IMR-90 (cell line): ENCODE measurements at places on chromosomes 2 and 18. TPM values are rescaled to one million over a fixed set of nuclear protein-coding genes. Genes with fewer than 3 reads are reported as not detected.
A peak's percentile ranks its signal among the peaks of the same experiment; 100 is the strongest.

The CABLES1 gene
- polyA plus RNA-seq: 4.4 and 4.7 TPM in 2 replicates

The RAX gene
- not detected in 2 replicates for polyA plus RNA-seq

The LCT gene
- not detected in 2 replicates for polyA plus RNA-seq

The GEN1 gene
- 4.4 and 8.3 TPM in 2 replicates for polyA plus RNA-seq

- peak; percentile 35 for DNase-seq
These were observed 89.2 kb downstream of the ZBTB7C start for GRCh38 chr18:48319801-48320638.

GRCh38 chr2:54820558-54820957 lies 97.1 kb downstream of the EML6 start:
- no peak for DNase-seq

- DNase-seq: peak; percentile 94
These were observed 217.7 kb downstream of the LRRTM1 start for GRCh38 chr2:80086831-80087230.

GRCh38 chr18:79011300-79011870 lies 31.8 kb downstream of the SALL3 start:
- DNase-seq: no peak

DNA sequence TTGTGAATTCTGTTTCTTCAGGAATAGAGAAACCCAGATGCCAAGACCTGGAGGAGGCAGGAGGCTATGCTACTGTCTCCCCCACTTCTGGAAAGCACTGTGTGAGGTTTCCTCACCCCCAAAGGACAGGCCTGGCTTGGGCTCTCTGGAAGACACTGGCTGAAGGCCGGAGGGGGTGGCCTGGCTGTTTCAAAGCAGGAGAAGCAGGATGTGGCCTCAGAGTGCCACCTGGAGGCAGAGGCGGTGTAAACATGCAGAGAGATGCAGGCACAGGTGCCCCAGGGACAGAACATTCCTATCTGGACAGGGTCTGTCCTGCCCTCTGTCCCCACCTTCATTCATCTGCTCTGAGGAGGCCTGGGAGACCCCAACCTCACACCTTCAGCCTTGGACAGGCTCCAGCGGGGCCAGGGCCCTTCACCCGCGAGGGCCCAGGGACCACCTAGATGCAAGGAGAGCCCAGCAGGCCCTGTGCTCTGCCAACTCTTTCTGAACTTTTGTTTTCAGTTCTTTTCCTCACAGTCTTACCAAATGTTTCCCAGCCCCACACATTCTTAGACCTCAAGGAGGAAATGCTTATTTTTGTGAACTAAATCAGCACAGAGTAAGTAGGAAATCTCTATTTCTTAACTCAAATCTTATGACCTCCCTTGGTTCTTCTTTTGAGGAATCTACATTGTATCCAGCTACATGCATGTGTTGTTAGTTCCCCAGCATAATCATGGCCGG lies 79.2 kb downstream of the LONRF2 start:
- DNase-seq: peak; percentile 70

GRCh38 chr2:135030826-135031225 lies 16.4 kb downstream of the MAP3K19 start:
- peak; percentile 65 for DNase-seq

DNA sequence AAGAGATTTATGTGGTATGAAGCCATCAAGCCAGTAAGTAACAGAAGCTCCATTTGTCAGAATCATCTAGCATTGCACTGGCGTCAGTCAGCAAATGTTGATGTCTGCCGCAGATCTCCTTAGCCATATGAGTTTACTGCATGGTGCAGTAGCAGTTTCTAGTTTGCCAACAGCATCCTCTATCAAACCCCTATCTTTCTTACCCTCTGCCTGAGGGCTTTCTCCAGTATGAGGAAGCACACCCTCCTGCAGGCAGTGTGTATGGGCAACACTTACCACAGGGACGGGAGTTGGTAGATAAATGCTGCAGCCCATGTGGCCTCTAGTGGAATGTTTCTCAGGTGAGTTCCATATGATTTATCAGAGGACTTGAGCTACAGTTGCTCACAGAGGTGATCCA lies 63.7 kb downstream of the EFEMP1 start:
- DNase-seq: no peak

GRCh38 chr18:58258692-58259342 lies 214.8 kb downstream of the NEDD4L start:
- DNase-seq: no peak

- no peak for DNase-seq
These were observed 39.2 kb downstream of the GNAL start for GRCh38 chr18:11728249-11728648.

DNA sequence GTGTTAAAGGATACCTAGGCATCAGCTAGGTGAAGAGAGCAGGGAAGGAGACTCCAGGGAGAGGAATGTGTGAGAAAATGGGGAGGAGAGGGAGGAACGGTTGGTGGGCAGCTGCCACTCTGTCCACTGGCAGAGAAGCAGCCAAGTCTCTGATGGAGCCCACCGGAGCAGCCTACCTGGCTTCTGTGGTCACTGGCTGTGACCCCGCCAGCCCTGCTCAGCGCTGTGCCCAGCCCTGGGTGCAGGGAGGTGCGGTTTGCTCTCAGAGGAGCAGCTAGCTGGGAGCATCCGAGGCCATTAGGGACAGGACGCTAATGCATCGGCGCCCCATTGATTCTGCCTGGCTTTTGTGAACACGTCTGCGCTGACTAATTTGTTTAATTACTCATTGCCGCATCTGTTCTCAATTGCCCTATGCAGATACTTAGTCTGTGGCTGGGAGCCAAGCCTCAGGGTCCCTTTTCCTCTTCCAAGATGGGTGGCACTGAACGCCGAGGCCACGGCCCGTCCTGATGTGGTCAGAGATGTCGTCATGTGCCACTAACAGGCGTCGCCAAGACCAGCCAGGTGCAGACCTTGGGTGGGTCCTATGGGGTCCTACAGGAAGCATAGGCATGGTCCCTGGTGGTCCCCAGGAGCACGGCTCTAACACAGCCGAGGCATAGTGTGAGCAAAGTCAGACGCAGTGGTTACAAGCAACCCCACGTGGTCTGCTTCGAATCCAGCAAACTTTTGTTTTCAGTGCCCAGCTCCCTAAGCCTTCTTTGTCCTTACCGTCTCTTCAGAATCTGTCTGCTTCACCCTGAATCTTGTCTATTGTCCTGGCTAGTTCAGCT lies 82.0 kb downstream of the RRM2 start:
- no peak for DNase-seq

DNA sequence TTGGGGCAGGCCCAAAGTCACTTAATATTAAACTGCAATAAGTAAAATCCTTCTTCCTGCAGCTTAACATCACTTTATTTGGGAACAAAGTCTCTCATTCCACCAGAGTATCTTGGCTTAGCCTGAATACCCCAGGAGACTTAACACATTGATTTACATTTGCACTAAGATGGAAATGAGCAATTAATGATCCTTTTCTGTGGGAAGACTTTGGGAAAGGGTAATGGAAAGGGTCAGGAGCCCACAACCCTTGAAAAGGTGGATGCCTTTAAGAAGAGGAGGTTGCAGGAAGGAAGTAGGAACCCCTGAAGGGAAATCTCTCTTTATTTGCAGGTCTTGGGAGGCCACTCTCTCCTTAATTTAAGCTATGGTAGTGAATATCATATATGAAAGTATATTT lies 28.0 kb upstream of the BARD1 start:
- DNase-seq: no peak

GRCh38 chr2:45173513-45173912 lies 164.3 kb upstream of the SIX2 start:
- peak; percentile 93 for DNase-seq

DNA sequence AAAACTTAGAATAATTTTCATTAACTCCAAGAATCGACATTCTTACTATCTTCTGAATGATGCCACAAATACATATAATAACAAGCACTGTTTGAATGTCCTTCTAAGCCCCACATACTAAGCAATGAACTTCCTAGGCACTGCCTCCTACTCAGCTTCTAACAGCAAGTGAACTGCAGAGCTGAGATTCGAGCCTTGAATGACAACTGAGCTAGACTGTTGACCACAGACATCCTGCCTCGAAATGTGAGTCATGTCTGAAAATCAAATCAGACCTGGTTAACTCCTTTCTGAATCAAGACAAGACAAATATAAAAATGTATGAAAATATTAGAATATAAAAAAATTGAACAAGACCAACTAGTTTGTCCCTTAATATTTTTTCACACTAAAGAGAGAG lies 108.1 kb downstream of the MYT1L start:
- DNase-seq: no peak

GRCh38 chr18:57755473-57756067 lies 47.5 kb downstream of the ATP8B1 start:
- DNase-seq: no peak

GRCh38 chr2:76546207-76546606 lies 835.5 kb upstream of the GCFC2 start:
- DNase-seq: no peak

DNA sequence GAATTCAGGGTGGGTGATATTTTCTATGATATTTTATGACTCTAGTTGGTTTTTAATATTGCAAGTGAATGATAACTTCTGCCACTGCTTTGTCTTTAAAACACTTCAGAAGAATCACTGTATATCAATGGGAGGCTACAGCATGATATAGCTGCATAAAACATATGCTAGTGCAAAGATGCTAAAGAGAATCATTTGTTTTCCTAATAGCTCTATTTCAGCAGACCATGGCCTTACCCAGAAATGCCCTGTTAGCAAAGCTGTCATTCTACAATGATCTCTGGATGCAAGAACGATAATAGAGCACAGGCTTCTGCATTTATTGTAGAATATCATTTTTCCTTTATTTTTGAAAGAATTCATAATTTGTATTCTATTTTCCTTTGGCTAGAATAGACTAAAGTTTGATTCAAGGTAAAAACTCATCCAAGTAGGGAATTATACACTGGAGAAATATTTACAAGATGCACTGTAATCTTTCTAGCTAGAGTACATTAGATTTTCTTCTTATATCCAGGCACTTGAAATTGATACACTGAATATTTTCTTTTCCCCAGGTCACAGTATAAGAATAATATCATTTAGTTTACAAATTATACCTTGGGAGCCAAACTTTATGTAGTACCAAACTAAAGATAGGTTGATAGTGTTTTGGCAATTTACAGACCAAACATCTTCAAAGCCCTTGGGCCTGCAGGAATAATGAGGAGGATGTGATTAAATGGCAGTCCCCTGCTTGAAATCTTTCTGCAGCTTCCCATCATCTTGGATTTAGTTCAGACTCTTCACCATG lies 252.6 kb upstream of the LINC00305 start:
- no peak for DNase-seq

- DNase-seq: peak; percentile 10
These were observed 15.0 kb downstream of the ELAC1 start for GRCh38 chr18:50982802-50983179.

DNA sequence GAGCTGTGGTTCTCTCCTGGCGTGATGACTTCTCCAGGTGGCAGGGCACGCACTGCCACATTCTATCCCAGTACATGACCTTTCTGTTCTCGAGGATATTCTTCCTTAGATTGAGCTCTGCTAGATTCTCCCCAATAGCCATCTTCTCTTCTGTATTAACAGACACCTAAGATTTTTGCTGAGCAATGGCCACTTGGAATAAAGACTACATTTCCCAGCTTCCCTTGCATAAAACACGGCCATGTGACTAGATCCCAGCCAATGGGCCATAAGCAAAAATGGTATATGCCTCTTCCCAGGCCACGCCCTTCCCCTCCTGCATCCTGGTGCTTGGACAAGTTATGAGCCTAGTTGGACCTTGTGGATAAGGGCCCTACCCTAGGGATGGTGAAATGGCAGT lies 82.1 kb downstream of the EIF2AK3 start:
- peak; percentile 38 for DNase-seq
